ENCODE measurements at places on chromosomes 1 and 21.

GRCh38 chr1:31712068-31712467 is 8.3 kb upstream of the COL16A1 start:
- DNase-seq: no peak

DNA sequence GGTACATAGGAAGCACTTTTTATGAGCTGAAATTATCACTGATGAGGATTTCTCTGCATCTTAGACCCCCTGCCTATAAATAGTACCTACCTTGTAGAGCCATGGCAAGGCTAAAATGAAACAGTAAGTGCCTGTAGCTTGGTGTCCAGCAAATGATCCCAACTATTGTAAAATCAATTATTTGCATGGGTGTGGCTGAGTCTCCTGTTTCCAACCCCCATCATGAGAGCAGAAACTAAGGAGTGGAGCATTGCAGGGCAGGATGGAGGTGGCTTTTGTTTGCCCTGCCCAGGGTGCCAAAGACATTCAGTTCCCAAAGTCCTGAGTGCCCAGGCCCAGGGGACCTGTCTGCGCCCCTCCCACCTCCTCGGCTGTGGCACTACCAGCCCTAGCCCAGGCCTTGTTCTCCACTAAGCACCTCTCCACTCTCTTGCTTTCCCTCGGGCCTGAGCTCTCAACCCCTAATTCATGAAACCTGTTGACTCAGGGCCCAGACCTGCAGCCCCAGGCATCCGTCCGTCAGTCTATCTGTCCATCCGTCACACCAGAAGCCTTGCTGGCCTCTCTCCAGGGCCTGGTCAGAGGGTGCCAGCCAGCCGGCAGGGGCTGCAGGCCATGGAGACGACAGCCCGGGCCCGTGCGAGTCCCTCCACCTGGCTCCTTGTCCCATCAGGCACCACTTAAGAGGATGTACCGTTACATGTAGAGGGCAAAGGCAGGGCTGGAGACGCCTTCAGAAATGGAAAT is 39.6 kb downstream of the PAX7 start:
- no peak for DNase-seq

- DNase-seq: no peak
These were observed 40.5 kb upstream of the HMCN1 start for GRCh38 chr1:185693654-185694053.

- no peak for DNase-seq
These were observed 25.8 kb downstream of the COL18A1 start for GRCh38 chr21:45430521-45431501.

DNA sequence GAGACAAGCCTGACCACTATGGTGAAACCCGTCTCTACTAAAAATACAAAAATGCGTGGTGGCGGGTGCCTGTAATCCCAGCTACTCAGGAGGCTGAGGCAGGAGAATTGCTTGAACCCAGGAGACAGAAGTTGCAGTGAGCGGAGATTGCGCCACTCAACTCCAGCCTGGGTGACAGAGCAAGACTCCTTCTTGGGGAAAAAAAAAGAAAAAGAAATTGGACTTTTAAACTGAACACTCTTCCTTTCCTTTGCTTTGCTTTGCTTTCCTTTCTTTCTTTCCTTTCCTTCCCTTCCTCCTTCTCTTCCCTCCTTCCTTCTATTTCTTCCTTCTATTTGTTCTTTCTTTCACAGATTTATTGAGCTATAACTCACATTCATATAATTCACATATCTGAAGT is 43.3 kb upstream of the PUM1 start:
- DNase-seq: no peak

DNA sequence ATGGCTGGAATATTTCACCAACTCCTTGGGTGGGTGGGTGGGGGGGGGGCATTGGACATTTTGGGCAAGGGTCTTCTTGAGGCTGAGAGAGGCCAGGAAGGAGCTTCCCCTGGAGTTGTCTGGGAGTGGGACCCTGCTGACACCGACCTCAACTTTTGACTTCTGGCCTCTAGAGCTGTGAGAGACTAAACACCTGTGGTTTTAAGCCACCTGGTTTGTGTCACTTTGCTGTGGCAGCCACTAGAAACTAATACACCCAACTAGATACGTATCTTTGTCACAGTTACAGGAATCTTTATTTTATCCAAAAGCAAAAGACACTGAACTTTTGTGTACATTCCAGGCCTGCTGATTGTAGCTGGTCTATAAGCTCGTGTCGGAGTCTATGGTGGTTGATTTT is 9.9 kb upstream of the RIPK4 start:
- DNase-seq: no peak

GRCh38 chr1:39576016-39576657 is 453 bp downstream of the PABPC4 start:
- DNase-seq: no peak

- no peak for DNase-seq
These were observed 352.7 kb upstream of the PLD5 start for GRCh38 chr1:242877229-242877628.

DNA sequence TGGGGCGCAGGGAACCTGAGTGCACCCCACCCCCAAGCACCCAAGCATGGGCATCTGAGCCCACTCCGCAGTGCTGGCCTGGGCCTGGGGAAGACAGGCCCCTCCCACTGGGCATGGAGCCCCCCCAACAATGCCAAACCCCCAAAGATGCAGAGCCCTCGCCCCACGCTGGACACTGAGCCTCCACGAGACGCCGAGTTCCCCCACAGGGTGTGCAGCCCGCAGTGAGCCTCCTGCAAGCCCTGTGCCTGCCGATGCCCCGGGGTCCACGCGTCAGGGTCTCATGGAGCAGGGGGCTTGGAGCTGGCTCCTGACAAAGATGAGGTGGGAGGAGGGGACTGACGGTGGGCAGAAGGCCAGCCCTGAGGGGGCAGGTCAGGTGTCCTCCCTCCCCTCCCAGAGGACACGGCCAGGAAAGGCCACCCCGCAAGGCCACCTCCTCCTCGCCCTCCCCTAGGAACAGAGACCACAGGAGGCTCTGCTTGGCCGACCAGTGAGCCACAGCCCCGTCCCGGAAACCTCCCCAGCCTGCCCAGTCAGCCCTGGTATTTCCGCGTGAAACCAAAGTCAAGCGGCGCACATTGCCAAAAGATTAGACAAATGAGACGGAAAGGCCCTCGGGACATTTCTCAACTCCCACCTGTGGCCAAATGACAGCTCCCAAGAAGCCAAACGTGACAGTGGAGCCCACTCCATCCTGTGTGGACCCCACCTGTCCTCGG is 33.4 kb downstream of the MEGF6 start:
- no peak for DNase-seq

GRCh38 chr21:43376478-43376882 is 50.5 kb downstream of the SIK1 start:
- DNase-seq: no peak

GRCh38 chr1:47396671-47397196 is 19.4 kb upstream of the FOXE3 start:
- DNase-seq: no peak

GRCh38 chr21:38760017-38760761 is 45.5 kb upstream of the ETS2 start:
- DNase-seq: no peak

- DNase-seq: no peak
These were observed 28.5 kb upstream of the EEIG2 start for GRCh38 chr1:108531444-108531843.

GRCh38 chr1:161388639-161389038 is 21.0 kb upstream of the CFAP126 start:
- DNase-seq: no peak

GRCh38 chr1:15835205-15835740 is 12.2 kb upstream of the SPEN start:
- DNase-seq: no peak

- no peak for DNase-seq
These were observed 748 bp upstream of the FAM78B start for GRCh38 chr1:166167572-166167925.

- DNase-seq: peak; percentile 64
These were observed 11.5 kb upstream of the KCNAB2 start for GRCh38 chr1:6033986-6034749.

DNA sequence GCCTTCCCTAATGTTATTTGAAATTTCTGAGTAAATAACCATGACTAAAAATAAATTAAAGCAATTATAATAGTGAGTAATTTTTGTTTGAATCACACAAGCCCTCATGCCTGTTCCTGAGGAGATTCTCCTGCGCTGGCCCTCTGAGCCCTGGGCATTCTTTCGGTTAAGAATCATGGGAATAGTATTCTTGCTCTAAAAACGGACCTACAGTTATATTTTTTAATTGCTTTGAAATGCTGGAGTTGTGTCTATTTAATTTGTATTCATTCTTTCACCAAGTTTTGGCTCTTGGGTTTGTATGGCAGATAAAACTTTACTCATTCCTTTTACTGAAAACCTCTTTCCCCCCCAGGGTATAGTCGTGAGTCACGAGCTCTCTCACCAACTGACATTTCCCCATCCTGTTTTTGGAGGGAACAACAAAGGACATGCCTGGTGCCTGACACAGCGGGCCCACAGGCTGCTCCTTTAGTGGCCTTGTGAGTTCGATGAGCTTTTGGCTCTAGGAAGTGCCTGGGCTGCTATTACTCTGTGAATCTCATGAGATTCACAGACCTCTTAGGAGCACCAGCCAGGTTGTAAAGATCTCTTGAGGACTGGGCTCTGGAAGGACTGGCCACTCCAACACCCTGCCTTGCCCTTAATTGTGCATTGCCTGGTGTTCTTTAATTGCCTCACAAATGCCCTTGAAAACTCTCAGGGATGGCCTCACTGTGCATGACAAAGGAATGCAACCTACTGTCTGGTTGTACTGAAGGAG is 58.6 kb downstream of the DDR2 start:
- DNase-seq: no peak

DNA sequence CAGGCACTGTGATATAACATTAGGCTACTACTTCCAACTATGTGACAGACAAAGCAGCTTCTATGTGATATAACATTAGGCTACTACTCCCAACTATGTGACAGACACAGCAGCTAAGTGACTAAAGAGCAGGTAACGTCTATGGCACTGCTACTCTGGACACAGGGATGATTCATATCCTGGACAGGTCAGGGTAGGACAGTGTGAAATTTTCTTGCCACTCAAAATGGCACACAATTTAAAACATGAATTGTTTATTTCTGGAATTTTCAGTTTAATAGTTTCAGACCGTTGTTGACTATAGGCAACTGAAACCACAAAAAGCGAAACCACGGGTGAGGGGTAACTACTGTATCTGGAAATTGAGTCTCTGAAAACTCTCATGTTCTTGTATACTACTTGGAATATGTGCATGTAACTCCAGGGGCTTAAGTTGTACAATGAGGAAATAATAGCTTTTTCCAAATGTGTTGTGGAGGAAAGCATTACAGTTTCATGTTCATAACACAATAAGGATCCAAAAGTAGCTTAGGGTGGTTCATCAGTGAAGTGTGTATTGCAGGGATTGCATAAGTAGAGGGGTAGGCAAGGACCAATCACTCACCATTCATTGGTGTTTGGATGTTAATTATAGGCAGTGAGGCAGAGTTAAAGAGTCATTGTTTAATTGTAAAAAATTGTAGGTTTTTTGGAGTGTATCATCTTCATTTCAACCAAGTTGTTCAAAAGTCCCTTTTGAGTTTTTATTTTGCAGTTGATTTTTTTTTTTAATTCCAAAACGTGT is 5.3 kb downstream of the DTL start:
- DNase-seq: no peak

DNA sequence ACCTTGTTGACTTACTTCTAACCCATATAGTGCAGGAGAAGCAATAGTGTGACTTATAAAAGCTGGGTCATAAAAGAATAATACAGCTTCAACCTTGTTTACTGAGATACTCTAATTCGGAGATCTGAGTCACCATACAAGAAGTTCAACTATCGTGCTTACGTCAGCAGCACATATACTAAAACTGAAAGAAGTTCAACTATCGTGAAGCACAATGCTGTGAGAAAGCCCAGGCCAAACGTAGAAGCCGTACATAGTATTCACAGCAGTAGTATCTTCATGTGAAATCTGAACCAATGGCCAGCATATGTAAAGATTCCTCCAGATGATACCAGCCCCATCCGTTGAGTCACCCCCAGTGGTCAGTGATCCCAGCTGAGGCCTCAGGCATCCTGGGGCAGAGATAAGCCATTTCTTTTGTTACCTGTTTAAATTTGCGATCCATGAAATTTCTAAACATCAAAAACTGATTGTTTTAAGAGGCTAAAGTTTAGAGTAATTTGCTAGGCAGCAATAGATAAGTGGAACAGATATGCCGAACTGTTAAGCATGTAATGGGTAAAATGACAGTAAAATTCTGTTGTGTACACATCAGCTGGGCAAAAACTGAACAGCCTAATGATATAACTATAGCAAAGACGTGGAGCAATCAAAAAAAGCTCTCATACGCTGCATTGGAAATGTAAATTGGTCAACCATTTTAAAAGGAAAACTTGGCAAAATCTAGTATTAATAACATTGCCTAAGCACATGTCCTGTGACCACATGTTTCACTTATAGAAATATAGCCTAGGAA is 53.9 kb upstream of the SAMD13 start:
- DNase-seq: peak; percentile 11

DNA sequence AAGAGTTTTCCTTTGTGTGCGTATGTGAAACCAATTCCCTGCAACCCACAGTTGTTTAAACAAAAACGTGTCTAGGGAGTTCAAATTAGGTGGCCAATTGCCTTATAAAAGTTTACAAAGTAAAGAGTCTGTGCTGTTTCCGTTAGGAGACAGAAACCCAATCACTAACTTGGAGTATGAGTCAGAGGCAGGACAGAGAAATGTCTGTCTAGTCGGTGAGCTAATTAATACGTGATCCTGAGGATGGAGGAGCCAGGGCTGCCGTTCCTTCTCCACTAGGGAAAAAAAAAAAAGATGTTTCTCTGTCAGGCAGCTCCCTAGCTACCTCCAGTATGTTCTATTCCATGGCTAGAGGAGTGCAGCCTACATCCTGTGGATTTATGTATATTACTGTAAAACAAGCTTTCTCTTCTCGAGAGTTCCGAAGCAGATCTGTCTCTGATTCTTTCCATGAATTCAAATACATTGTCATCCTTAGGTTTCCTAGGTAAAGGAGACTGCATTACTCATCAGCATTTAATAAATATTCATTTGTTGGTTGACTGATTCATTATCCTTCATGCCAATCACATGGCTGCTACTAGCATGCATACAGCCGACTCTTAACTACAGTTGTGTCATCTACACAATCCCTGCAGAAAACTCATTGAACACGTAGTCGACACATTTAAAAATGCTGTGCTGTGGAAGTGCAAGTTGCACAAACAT is 430.6 kb downstream of the KIF26B start:
- no peak for DNase-seq

DNA sequence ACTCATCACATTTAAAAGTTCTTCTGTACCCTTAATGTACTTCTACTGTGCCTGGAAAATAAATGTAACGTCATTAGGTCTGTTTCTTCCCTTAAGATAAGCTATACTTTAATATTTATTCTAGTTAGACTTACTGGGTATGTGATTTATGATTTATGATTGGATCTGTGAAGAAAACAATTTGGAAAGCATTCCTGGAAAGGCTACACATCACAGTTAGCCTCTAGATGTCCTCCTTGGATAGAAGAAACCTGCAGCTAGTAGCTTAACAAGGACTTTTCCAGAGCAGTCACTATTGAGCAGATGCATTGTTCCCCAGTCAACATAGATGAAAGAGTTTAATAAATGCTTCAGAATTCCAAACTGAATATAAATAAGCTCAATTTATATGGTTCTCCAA is 22.2 kb upstream of the ABL2 start:
- DNase-seq: no peak

GRCh38 chr1:40740039-40740996 is 43.3 kb upstream of the KCNQ4 start:
- no peak for DNase-seq
